NT2/D1 (cell line): ENCODE measurements at places on chromosomes 2 and 18.

GRCh38 chr2:99640635-99641151 is 150.9 kb upstream of the REV1 start:
- DNase-seq = no peak

- DNase-seq = no peak
These were observed 149.5 kb upstream of the HDAC4 start for GRCh38 chr2:239550357-239550756.

GRCh38 chr2:28134262-28134812 is 243.8 kb downstream of the BABAM2 start:
- no peak for DNase-seq

DNA sequence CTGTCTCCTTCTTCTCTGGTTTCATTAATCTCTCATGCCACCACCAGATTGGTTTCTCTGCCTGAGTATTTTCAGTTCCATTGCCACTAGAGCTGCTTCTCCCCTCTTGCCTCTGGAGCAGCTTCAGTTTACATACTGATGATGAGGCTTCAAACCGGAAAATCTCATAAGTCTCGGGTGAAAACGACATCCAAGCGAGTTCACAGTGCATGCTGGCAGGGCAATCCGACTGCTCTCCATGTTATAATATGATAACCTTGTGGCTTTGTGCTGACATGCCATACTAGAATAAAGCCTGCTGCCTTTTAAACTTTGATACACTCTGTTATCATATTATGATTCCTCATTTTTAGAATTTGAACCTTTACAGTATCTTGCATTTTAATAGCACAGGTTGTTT is 153.5 kb downstream of the PRPF40A start:
- no peak for DNase-seq

- DNase-seq = no peak
These were observed 451.0 kb upstream of the SETBP1 start for GRCh38 chr18:44229693-44230108.

GRCh38 chr2:54271843-54272627 is 16.0 kb upstream of the TSPYL6 start:
- no peak for DNase-seq

DNA sequence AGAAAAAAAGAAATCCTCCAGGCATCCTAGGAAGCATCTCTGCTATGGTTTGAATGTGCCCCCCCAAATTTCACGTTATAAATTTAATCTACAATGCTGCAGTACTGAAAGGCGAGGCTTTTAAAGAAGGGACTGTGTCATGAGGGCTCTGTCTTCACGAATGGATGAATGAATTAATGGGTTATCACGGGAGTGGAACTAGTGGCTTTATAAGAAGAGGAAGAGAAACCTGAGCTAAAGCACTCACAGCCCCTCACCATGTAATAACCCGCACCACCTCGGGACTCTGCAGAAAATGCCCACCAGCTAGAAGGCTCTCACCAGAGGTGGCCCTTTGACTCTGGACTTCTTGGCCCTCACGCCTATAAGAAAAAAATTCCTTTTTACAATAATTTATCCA is 27.6 kb downstream of the RNU4ATAC start:
- no peak for DNase-seq

DNA sequence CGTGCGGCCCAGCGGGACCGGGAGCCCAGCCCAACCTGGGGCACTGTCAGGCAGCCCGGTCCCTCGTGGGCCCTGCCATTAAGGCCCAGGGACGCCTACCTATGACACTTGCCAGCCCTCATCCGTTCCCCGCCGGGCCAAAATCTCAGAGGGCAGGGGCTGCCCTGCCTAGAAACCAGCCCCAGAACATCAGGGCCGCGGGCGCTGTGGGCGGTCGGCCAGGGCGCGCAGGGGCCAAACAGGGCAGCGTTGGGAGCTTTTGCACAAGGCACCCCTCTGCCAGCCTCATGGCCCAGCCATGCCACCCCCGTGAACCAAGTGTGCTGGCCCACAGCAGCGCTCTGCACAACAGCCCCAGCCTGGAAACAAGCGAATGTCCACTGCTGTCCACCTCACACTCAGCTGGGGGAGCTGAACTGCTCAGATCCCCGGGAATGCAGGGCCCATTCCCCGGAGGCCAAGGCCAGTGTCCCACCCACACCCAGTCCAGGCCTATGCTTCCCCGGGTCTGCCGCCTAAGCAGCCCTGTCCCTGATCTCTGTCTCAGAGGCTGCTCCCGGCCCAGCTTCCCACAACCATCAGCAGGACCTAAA is 3.5 kb upstream of the NEURL3 start:
- no peak for DNase-seq

- DNase-seq = no peak
These were observed 133.8 kb upstream of the REV1 start for GRCh38 chr2:99623613-99624012.

- no peak for DNase-seq
These were observed 67.6 kb downstream of the FEZ2 start for GRCh38 chr2:36530178-36530982.

DNA sequence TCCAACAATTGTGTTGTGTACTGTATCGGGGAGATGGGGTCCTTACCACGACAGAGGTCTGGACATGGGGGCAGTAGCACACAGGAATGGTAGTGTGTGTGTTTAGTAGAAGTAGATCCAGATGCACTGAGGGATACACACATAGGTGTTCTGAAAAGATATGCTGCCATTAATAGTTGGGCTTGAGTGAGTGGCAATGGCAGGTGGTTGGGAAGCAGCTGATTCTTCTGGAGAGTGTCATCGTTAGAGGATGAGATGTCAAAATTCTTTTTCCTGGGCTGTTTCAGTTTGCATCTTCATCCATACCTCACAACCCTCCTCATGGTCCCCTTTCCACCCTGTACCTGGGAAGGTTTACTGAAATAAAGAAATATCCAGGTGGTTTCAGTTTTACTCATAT is 66.6 kb downstream of the UGGT1 start:
- no peak for DNase-seq

- DNase-seq = no peak
These were observed 57.8 kb upstream of the KIF5C start for GRCh38 chr2:148817210-148817708.

DNA sequence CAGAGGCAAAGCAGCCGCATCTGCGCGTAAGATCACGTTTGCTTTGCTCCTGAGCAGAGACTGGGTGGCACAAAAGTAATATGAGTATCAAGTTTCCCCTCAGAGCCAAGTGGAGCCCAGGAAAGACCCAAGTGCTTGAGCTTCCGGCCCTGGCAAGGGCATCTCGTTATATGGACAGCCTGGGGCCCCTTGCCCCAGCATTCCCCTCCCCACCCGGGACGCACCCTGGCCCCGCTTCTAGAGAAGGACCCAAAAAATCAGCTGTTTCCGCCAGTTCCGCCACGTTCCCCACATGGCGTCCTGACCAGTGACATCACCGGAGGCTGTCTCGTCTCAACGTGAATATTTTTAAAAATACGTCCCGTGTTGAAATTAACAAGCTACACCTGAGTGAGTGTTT is 135.1 kb downstream of the NFATC1 start:
- no peak for DNase-seq

- no peak for DNase-seq
These were observed 73.8 kb downstream of the NEURL3 start for GRCh38 chr2:96431319-96431718.

DNA sequence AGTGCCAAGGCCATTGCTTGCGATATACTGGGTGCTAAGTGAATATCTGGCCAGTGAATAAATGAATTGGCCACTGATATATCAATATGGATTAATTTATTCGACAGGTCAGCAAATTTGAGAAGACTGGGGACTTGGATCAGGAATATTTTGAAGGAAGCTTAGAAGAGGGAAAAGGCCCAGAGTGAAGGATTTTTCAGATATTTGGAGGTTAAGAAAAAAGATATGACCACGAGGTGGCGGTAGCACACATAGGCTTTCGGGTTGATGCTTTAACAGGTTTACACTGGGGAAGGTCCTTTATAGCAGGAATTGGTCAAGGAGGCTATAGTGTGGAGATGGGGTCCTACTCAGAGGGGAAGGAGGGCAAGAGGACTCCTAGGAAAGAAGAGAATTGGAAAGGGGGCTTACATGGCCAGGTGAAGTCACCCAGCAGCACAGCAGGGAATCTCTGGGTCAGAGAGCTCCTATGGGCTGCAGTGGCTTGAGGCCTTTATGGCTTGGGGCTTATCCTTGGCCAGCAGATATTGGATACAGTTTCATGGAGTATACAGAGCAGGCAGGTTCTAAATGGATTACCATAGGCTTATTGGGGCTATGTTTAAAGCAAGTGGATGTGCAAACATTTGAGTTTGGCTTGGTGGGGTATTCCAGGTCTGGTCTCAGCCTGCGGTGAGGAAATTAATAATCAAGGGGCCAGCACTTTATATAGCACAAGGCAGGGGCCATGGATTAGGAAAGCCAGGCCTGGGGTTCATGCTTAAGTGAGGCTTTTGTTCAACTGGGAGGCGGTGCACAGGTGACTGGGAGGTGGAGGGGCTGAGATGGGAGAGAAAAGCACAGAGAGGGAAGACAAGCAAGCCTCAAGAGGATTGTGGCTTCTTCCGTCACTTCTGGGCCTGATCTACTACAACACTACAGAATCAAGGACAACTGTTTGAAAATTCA is 9.7 kb downstream of the IL1RN start:
- DNase-seq = no peak

- no peak for DNase-seq
These were observed 134.1 kb downstream of the ACOXL start for GRCh38 chr2:110866466-110866865.

DNA sequence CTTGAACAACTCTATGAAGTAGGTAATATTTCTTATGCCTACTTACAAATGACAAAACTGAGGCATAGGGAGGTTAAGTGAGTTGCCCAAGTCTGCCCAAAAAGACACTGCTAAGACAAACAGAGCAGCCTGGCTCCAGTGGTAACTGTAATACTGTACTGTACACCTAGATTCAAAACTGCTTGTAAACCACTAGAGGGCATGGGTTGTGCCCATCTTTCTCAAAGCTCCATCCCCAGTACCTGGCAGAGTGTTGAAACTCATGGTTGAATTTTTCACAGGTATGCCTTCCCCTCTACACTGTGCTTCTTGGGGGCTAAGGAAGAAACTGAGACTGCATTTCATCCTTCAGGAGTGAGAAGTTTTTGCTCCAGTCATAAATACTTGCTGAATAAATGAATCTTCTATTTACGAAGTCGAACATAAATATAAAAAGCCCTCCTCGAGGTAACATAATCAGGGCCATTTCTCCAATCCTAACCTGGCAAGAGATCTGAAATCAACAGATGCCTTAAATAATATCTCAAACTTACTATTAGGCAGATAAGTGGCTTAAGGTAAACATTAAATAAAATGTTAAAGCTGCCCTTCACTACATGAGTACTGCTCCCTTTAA is 2.0 kb downstream of the PPP4R1 start:
- no peak for DNase-seq

DNA sequence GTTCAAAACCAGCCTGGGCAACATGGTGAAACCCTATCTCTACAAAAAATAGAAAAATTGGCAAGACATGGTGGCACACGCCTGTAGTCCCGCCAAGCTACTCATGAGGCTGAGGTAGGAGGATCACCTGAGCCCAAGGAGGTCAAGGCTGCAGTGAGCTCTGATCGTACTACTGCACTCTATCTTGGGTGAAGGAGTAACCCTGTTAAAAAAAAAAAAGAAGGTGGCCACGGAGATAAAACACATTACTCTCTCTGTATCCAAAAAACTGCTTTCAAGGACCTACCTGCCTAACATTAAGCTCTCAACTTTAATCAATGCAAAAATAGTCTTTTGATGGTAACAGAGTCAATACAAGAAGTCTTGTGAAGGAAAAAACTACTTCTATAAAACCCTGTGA is 57.3 kb downstream of the BAZ2B start:
- DNase-seq = no peak

- no peak for DNase-seq
These were observed 14.4 kb upstream of the TET3 start for GRCh38 chr2:73970141-73970803.

DNA sequence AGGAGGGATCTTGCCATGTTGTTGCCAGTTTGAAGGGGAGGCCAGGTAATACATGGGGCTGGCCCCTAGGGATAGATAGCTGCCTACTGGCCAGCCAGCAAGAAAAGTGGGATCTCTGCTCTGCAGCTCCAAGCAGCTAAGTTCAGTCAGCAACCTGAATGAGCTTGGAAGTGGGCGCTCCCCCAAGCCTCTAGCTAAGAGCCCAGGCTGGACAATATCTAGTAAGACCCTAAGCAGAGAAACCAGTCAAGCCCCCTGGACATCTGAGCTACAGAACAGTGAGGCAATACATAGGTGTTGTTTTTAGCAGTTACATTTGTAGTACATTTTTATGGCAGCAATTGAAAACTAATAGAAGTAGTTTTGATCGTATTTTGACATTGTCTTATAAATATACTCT is 409.8 kb upstream of the SMIM21 start:
- no peak for DNase-seq

DNA sequence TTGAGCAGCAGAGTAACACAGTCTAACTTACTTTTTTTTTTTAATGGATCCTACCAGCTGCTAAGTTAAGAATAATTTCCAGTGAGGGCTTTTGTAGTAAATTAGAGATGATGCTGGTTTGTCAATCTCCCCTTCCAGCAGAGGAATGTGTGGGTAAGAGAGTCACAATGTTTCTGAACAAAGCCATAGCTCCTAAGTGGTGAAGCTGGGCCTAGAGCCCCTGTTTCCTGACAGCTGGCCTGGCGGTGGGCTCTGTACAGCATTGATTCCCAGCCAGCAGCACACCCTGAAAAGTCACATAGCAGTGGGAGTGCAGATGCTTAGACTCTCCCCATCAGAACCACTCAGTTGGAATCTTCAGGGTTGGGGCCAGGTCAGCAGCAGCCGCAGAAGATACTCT is 24.4 kb downstream of the CAPG start:
- DNase-seq = no peak

- DNase-seq = peak; percentile 90
These were observed 69.5 kb downstream of the ARL4C start for GRCh38 chr2:234427081-234428061.

- DNase-seq = no peak
These were observed 452.5 kb upstream of the SALL3 start for GRCh38 chr18:78526923-78527711.

- peak; percentile 27 for DNase-seq
These were observed 175.1 kb downstream of the NCK2 start for GRCh38 chr2:105919826-105920225.

DNA sequence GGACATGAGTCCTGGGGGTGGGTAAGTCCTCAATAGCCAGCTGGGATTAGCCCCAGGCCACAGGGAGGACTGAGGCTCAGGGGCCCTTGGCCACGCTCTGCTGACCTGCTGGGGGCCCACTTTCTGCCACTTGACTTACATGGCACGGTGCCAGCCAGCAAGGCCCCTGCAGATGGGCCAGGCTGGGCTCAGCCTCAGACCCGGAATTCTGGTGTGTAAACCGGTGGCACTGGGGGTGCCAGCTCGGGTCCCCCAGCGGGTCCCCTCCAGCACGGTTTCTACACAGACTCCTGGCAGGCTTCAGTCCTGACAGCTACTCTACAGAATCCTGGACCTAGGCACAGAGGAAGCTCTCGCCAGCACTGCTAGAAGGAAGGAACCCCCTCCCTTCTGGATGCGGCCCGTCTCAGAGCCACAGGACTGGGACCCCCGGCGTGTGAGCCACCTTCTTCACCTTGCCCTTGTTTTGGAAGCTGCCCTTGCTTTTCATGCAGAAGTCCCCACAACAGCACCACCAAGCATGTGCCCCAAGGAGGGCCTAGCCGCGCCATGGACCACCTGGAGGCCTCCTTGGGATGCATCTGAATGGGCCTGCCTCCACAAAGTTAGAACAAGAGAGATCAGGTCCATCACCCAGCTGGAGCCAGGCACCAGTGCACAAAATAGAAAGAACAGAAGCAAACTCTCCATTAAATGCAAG is 8.0 kb downstream of the HDAC4 start:
- DNase-seq = no peak

GRCh38 chr2:12534646-12535263 is 182.0 kb upstream of the TRIB2 start:
- peak; percentile 27 for DNase-seq
